ENCODE measurements at places on chromosomes 2 and 18.

DNA sequence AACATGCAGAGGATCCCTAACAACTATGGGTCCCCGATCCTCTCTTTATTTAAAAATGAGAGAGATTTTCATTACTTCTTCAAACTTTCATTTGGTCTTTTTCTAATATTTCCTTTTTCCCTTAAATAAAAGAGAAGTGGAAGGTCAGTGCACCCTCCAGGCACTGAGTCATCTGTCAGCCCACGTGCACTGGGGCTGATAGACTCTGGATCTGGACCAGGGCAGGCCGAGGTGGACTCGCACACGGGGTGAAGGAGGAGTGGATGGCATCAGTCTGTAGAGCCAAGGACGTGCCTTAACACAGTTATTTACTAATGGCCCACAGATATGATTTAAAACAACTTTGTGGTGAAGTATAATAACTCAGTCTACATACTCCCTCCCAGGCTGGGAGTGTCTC lies 214.4 kb upstream of the TMEM200C start:
- DNase-seq = no peak

GRCh38 chr2:16115881-16116830 lies 175.8 kb downstream of the MYCN start:
- no peak for DNase-seq

DNA sequence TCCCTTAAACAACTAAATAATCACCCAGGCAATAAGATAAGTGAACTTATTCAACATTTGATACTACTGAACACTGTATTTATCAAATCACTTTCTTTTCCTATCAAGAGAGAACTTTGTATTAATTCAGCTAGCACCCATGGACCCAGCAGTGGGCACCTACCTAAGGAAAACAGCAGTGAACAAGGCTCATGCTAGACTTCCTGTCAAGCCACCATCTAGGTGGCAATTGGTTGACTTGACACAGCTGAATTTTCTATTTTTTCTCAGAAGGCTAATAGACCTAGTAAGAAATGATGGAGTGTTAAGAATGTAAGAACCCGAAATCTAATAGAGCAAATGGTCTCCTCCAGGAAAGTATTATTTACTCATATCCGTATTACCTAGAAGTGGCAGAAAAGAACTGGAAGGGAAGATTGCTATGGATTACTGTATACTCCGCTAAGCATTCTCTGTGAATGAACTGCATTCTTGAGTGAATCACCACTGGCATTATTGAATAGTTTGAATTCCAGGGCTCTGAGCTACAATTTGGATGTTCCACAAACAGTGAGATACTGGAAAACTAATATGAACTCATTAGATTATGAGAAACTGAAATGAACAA lies 988.2 kb upstream of the CDH2 start:
- no peak for DNase-seq

- no peak for DNase-seq
These were observed 9.0 kb upstream of the MARCO start for GRCh38 chr2:118932949-118933348.

DNA sequence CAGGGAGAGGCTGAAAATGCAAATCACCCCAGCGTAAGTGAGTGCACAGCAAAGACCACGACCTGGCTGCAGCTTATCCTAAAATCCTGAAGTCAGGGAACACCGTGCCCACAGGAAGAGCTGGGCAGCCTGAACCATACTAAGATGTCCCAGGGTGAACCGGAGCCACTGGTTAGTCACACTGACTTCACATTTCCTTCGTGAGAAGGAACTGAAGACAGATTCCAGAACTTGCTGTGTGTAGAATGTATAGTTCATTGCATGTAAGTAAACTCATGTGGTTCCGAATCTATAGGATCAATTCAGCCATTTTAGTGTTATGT lies 84.6 kb upstream of the NDUFV2 start:
- DNase-seq = no peak

- DNase-seq = no peak
These were observed 32.1 kb downstream of the ZFP36L2 start for GRCh38 chr2:43194121-43194869.

GRCh38 chr2:235762832-235763598 lies 269.2 kb downstream of the AGAP1 start:
- DNase-seq = no peak

- no peak for DNase-seq
These were observed 641 bp downstream of the MAPRE3 start for GRCh38 chr2:26970928-26971627.

GRCh38 chr2:74821177-74822126 lies 12.5 kb upstream of the HK2 start:
- no peak for DNase-seq

DNA sequence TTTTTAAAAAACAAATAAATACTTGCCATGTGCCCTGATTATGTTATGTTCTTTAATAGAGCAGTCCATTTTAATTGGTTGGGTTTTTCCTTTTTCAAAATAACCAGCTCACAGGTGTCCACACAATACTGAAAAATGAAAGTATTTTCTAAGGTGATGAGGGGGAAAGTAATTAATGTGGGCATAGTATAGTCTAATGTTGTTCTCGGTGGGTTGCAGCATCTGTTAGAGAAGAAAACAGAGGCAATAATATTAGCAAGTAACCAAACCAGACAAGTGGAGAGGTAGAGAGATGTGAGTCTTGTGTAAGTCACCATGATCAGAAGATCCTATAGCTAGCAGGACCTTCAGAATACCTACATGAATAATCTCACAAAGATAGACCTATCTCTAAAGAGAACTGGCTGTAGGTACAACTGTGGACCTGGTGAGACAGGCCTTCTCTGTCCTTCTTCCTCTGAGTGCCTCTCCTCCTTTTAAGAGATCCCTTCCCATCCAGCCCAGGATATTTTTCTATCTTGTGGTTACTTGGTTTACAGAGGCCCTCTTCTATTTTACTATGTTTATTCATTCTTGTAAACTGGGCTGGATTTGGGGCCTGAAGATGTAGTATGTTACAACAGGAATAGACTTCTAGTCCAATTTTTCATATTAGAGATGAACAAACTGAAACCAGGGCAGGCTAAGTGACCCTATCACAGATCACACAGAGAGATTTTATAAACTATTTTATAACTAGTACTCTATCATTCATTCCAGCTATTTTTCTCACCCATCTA lies 67.1 kb upstream of the MSTN start:
- DNase-seq = no peak

GRCh38 chr2:31334311-31335026 lies 80.1 kb downstream of the XDH start:
- DNase-seq = no peak

GRCh38 chr2:230828272-230828961 lies 36.3 kb upstream of the ITM2C start:
- DNase-seq = no peak

DNA sequence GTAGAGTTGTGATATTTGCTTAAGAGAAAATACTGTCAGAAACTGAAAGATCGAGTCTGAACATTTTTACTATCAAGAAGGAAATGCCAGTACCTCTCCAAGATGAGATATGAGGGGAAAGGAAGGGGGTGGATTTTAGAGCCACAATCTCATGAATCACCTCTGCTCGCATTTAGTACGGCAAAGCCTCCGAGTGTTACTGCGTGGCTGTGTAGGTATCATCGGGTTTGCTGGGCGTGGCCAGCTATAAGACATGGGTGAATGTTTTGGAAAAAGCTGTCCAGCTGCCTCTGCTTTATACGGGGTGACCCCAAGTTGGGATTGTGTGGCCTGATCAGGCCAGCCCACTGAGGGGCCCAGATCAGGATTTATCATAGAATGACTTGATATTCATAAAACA lies 826.4 kb downstream of the SOCS6 start:
- DNase-seq = no peak

- no peak for DNase-seq
These were observed 219.9 kb downstream of the CDH20 start for GRCh38 chr18:61553045-61553659.

GRCh38 chr2:28654663-28655320 lies 96.8 kb upstream of the PPP1CB start:
- DNase-seq = no peak

- no peak for DNase-seq
These were observed 57.0 kb downstream of the ZNF407 start for GRCh38 chr18:74654638-74655037.

GRCh38 chr2:241755777-241756176 lies 20.8 kb upstream of the GAL3ST2 start:
- DNase-seq = no peak

DNA sequence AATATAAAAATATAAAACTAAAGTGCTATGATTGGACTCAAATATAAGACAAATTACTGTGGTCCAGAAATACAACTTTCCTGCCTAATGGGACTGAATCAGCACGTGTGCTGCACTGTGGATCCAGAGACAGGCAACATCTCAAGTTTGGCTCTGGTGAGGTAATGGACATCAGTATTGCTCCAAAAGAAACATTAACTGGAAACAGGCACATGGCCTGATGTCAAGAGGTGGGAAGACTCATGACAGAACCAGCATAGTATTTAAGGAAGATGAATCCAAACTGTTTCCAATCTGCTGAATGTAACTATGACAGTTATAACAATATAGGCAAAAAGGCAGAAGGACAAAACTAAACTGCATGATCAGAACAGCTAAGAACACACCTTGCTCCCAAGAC lies 354.6 kb downstream of the FSIP2 start:
- DNase-seq = no peak

- no peak for DNase-seq
These were observed 108.4 kb upstream of the BZW1 start for GRCh38 chr2:200703127-200703925.

- no peak for DNase-seq
These were observed 46.5 kb upstream of the MYCN start for GRCh38 chr2:15893689-15894480.

DNA sequence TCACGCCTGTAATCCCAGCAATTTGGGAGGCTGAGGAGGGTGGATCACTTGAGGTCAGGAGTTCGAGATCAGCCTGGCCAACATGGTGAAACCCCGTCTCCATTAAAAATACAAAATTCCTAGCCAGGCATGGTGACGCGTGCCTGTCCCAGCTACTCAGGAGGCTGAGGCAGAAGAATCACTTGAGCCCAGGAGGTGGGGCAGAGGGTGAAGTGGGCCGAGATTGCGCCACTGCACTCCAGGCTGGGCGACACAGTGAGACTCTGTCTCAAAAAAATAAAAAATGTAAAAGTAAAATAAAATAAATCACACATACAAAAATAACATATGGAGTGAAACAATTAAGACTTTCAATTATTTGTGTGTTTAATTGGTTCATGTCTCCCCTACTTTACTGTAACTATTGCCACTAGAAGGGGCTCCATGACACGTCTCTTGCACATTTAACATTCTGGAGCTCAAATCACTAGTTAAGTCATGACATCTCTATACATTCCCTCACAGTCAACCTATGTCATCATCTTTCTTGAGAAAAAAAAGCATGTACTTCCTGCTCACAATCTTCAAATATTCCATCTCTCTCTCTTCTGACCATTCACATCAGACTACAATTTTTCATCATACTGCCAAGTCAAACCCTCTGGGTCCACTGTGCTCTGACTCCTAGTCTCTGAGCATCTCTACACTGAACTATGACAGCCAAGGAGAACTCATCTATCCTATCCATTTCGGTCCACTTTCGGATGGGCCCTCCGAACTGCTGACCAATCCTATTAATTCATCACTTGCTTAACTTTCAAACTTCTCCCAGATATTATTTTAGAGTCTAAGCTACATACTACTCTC lies 6.7 kb downstream of the GFPT1 start:
- DNase-seq = no peak

DNA sequence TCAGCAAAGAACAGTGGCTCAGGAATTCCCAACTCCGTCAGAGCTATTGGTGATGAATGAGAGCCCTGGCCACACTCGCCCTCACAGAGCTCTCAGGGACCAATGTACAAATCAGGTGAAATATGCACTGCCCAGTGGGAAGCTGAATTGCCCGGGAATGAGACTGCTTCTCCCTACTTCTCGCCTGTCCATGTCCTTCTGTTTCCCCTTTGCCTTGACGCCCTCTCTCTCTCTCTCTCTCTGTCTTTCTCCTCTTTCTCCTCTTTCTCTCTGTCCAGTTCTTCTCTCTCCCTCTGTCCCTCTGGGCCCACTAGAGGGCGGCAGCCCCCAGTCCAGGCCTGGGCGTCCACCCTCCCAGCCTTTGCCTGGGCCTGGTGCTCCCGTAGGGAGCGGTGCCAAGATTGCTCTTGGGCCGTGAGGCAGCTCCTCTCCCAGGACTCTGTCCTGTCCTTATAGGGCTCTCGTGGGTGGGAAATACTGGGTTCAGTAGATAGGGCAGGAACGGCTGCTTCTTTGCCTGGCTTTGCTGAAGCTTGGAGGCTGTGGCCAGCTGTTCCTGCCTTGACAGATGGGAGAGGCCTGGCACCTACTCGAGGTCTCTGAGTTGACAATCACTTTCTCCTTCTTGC lies 28.4 kb upstream of the PUM2 start:
- no peak for DNase-seq

GRCh38 chr2:58239243-58239925 lies 1.7 kb downstream of the FANCL start:
- no peak for DNase-seq

DNA sequence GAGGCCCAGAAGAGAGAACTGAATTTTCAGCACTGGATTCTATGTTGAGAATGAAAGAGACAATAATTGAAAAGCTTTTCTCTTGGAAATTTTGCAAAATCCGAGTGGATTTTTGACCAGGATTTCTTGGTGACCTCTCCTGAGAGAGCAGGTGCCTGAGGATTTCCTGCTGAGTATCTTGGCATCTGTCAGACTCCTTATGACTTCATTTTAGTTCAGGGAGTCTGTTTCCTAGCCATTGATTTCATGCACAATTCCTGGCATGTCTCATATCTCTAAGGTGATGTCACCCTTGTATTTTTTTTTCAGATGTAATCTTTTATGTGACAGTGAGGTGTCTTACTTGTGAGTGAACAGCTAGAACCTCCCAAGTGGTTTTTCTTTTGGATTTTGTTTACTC lies 195.9 kb downstream of the NEDD4L start:
- no peak for DNase-seq

GRCh38 chr2:72781480-72781879 lies 44.4 kb downstream of the EXOC6B start:
- no peak for DNase-seq

- DNase-seq = no peak
These were observed 60.7 kb upstream of the KIF5C start for GRCh38 chr2:148814143-148814859.

- DNase-seq = no peak
These were observed 1200.9 kb downstream of the DSC3 start for GRCh38 chr18:29841631-29842030.

DNA sequence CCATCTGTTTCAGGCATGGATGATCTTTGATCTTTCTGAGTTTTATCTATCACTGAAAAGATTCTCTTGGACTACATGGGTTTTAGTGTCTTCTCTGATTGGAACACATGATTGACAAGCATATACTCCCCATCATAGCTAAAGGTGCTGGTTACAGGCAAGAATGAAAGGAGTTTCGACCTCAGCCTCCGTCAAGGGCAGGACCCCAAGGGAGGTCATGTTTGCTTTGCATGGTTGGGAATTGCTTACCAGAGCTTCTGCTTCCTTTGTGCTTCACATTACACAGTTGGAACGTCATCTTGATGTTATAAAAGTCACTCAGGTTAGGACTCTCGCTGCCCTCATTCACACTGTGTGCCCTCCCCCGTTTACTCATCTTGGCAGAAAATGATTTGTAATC lies 287.7 kb downstream of the PIK3C3 start:
- no peak for DNase-seq
